ENCODE measurements at places on chromosomes 6 and 20.

- DNase-seq, result peak; percentile 32
Observed at GRCh38 chr20:40265825-40266533, 423.1 kb downstream of the MAFB start.

- DNase-seq, result no peak
Observed at GRCh38 chr6:5308066-5308465, 46.8 kb downstream of the FARS2 start.

- DNase-seq, result peak; percentile 18
Observed at GRCh38 chr6:31453259-31453658, 44.7 kb upstream of the MICB start.

- DNase-seq, result no peak
Observed at GRCh38 chr6:28553986-28554881, 28.6 kb downstream of the GPX5 start.

GRCh38 chr6:146898888-146899227, 300.1 kb downstream of the ADGB start:
- no peak for DNase-seq

DNA sequence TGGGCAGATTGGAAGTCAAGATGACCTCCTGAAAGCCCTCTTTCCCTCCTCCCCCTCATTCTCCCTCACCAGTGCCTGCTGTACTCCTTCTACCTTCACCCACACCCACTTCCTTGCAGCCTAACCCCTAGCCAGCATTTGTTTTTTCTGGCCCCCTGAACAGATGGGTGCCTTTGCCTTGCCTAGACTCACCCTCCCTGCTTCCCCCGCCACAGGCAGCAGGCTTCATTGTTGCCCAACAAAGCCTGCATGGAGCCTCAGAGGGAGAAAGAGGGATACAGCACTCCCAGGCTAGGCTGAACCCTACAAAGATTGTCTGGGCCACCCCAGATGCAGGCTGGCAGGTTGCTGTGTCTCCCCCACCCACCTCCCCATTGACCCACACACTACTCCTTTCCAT, 2.7 kb downstream of the MOCS1 start:
- no peak for DNase-seq

DNA sequence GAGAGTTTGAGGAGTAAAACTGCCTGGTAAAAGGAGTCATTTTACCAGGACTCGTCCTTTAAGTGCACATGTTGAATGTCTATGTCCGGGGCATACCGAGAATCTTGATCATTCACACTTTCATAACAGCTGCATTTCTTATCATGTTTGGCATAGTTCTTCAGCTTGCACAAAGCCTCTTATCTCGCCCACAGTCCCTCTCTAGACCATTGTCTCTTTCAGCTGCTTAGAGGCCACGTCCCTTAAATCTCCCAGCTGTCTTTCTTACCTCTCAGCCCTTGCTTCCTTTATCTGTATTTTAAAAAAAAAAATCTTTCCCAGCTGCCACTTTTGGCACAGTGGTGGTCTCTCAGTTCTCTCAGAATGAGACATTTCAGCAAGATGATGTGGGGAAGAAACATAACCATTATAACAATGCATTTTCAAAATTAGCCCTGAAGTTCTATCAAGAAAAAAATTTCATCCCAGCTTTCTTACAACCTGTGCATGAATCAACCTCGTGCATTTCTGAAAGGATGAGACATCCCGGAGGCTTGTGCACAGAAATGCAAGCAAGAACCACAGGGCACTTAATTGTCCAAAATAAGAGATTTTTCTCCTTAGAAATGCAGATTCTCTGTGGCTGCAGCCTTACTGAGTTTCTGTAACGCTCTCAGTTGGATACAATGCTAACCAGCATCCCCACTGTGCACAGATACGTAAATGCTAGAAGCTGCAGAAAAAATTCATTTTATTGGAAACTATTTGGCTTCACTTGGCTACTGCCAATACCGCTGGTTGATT, 24.2 kb downstream of the RBM24 start:
- DNase-seq, result no peak

GRCh38 chr20:1816384-1817381, 78.5 kb upstream of the SIRPA start:
- DNase-seq, result no peak

- no peak for DNase-seq
Observed at GRCh38 chr20:37346535-37347346, 801 bp downstream of the SRC start.

- no peak for DNase-seq
Observed at GRCh38 chr20:23623666-23624323, 14.0 kb downstream of the CST3 start.

GRCh38 chr6:56570413-56571359, 72.0 kb downstream of the DST start:
- peak; percentile 42 for DNase-seq

GRCh38 chr6:9335431-9335830, 900.1 kb upstream of the SLC35B3 start:
- DNase-seq, result no peak

GRCh38 chr20:58854638-58855471, 2.3 kb downstream of the GNAS start:
- no peak for DNase-seq

- peak; percentile 40 for DNase-seq
Observed at GRCh38 chr6:148653138-148653776, 93.6 kb upstream of the UST start.

GRCh38 chr6:73394577-73395354, at the start of gene DDX43:
Gene DDX43, plus strand, starts transcription at chr6:73394828. Its CDS starts 78 bp downstream, at chr6:73394906.
- DNase-seq, result no peak

- no peak for DNase-seq
Observed at GRCh38 chr6:43184268-43184985, 2.4 kb downstream of the CUL9 start.

Data from KBM-7 (cell line).